ENCODE measurements at places on chromosomes 1 and 21. TPM values are rescaled to one million over a fixed set of nuclear protein-coding genes. Genes with fewer than 3 reads are reported as not detected.

GRCh38 chr1:234558330-234558836, 51.6 kb downstream of the IRF2BP2 start:
- H3K4me1 ChIP-seq, result peaks cover 29% of the 10 kb centered on the region
- no peaks in the 10 kb centered on the region for H3K36me3 ChIP-seq
- no peak overlapping the region for H3K4me3 ChIP-seq
- no peaks in the 10 kb centered on the region for H3K27me3 ChIP-seq
- H3K27ac ChIP-seq, result no peak overlapping the region

- no peak overlapping the region for H3K27ac ChIP-seq
- no peak overlapping the region for H3K4me3 ChIP-seq
- no peaks in the 10 kb centered on the region for H3K27me3 ChIP-seq
- H3K36me3 ChIP-seq, result no peaks in the 10 kb centered on the region
- no peaks in the 10 kb centered on the region for H3K4me1 ChIP-seq
Measured at GRCh38 chr1:172566196-172566997, 33.4 kb downstream of the SUCO start.

DNA sequence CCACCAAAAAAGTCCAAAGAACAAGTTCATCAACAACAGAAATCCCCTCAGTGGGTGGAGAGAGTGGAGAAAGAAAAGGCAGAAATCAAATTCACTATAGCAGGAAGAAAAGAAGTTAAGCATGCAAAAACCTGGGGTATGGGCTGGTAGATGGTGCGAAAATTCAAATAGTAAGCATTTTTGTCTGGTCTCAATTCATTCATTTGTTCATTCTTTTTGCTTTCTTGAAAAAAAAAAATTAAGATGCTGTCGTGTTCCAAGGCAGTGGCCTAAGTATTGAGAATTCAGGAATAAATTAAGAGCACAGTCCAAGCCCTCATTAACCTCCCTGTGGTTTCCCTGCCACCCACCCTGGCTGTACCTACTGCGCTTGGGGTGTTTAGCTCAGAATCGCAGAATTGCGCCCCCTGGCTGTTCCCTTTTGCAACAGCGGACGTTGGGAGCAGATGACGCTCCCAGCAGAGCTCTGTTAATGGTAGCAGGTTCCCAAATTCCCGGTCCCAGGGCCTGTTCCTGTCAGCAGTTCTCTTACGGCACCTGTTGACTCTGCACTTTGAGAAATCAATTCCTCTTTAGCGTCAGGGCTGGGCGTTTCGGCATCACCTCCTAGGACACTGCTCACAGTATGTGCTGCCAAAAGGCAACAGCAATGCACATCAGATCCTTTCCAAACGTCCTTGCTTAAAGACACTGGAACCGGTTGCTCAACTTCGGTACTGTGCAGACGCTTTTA, 34.0 kb upstream of the SSX2IP start:
- peaks cover 6% of the 10 kb centered on the region for H3K4me1 ChIP-seq
- H3K36me3 ChIP-seq, result no peaks in the 10 kb centered on the region
- H3K27ac ChIP-seq, result no peak overlapping the region
- H3K27me3 ChIP-seq, result no peaks in the 10 kb centered on the region
- H3K4me3 ChIP-seq, result no peak overlapping the region
- DNase-seq, result no peak

- H3K4me3 ChIP-seq, result no peak overlapping the region
- H3K27me3 ChIP-seq, result no peaks in the 10 kb centered on the region
- H3K36me3 ChIP-seq, result no peaks in the 10 kb centered on the region
- no peak for DNase-seq
- H3K27ac ChIP-seq, result no peak overlapping the region
Measured at GRCh38 chr1:64878931-64879611, 87.3 kb downstream of the JAK1 start.

- H3K4me1 ChIP-seq, result no peaks in the 10 kb centered on the region
- H3K36me3 ChIP-seq, result no peaks in the 10 kb centered on the region
- no peaks in the 10 kb centered on the region for H3K27me3 ChIP-seq
- no peak for DNase-seq
Measured at GRCh38 chr1:8937701-8938100, 8.0 kb upstream of the CA6 start.

DNA sequence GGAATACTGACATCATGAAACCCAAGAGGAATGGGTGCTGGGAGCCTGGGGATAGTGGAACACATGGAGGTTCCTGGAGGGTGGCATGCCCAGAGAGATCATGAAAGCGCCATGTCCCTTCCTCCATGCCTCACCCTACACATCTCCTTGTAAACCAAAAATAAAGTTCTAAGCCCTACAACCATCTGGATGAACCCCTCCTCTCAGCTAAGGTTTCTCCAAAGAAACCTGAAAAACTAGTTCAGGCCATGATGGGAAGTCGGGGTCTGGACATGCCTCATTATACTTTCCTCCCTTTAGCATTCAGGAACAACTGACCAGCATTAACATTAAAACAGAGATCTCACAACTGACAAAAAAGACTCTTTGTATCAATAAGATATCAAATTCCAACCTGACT, 68.5 kb downstream of the ACBD6 start:
- H3K36me3 ChIP-seq, result no peaks in the 10 kb centered on the region
- no peaks in the 10 kb centered on the region for H3K27me3 ChIP-seq
- no peak overlapping the region for H3K4me3 ChIP-seq
- no peaks in the 10 kb centered on the region for H3K4me1 ChIP-seq
- DNase-seq, result no peak
- H3K27ac ChIP-seq, result no peak overlapping the region

DNA sequence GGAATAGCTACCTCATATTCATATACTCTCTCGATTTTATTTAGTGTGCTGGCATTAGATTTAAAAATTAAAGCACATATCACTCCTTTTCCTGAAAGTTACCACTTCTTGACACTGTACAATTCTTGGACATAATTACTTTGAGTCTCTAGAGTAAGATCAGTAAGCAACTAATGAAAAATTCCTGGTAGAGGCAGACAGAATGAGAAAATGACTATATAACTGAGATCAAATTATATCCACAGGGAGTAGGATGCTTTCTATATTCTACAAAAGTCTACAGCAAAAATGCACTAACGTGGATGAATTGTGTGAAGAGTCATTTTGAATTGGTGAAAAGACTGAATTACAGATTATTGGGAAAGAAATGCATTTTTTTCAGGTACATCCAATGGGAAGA, 445.7 kb downstream of the PTBP2 start:
- H3K27ac ChIP-seq, result no peak overlapping the region
- H3K4me1 ChIP-seq, result no peaks in the 10 kb centered on the region
- no peak overlapping the region for H3K4me3 ChIP-seq
- H3K36me3 ChIP-seq, result no peaks in the 10 kb centered on the region
- DNase-seq, result no peak
- no peaks in the 10 kb centered on the region for H3K27me3 ChIP-seq

GRCh38 chr1:91133248-91133647, 111.4 kb upstream of the ZNF644 start:
- no peaks in the 10 kb centered on the region for H3K4me1 ChIP-seq
- H3K27me3 ChIP-seq, result peaks cover 3% of the 10 kb centered on the region
- no peaks in the 10 kb centered on the region for H3K36me3 ChIP-seq
- H3K27ac ChIP-seq, result no peak overlapping the region
- no peak for DNase-seq

DNA sequence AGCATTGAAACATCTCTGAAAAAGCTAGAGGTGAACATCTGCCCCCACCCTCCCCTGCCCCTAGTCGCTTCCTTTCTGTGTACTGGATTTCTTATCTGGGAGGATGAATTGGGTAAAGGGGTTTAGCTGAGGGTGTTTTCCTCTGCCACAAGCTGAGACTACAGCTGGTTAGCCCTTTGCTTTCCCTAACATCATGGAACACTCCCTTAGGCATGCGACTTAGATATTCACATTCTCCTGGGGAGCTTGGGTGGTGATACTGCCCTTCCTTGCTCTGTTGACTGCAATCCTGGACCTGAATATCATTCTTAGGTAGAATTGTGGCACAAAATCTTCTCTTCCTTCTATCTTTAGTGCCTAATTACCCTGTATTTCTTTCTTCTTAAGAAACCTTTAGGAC, 117.4 kb upstream of the KIAA0040 start:
- no peaks in the 10 kb centered on the region for H3K27me3 ChIP-seq
- H3K27ac ChIP-seq, result no peak overlapping the region
- H3K4me3 ChIP-seq, result no peak overlapping the region

LCE1C gene
- not detected for polyA plus RNA-seq

LAMB3 gene
- 16.1 TPM for polyA plus RNA-seq

SYT2 gene
- polyA plus RNA-seq, result 0.88 TPM

Data from adrenal gland (tissue), 19 donors.